ENCODE measurements at places on chromosomes 12 and 14.

DNA sequence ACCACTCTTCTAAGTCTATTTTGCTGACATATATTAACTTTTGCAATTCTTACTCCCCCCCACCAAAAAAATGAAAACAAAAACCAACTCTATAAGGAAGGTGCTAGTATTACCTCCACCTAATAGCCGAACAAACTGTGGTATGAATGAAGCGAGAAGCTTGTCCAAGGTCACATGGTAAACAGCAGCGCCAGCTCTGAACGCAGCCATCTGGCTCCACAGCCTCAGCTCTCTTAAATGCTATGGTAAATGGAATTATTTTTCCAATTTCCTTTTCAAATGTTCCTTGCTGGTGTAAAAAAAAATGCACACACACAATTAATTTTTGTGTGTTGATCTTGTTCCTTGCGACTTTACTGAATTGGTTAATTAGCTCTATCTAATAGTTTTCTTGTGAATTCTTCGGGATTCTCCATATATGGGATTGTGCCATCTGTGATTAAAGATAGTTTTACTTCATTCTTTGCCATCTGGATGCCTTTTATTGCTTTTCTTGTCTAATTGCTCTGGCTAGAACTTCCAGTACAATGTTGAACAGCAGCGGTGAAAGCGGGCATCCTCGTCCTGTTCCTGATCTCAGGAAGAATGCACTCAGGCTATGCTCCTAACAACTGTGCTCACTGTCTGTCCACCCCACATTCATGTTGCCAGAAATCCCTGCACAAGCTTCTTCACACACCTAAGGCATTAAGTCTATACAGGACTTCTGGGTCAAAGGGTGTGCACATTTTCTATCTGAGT, 10.7 kb upstream of the C12orf76 start:
- no peak for DNase-seq

DNA sequence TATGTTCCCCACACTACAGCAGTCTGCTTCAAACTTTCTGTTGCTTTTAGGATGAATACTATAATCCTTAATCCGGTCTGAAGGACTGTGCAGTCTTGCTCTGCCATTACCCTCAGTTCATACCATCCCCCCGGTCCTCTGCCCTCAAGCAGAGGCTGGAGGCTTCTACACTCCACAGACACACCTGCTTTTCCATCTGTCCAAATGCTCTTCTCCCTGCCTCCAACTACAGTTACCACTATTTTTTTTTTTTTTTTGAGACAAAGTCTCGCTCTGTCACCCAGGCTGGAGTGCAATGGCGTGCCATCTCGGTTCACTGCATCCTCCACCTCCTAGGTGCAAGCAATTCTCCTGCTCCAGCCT, 19.3 kb upstream of the KCNH3 start:
- no peak for DNase-seq

GRCh38 chr12:53966385-53967133, 6.4 kb upstream of the HOXC11 start:
- no peak for DNase-seq

DNA sequence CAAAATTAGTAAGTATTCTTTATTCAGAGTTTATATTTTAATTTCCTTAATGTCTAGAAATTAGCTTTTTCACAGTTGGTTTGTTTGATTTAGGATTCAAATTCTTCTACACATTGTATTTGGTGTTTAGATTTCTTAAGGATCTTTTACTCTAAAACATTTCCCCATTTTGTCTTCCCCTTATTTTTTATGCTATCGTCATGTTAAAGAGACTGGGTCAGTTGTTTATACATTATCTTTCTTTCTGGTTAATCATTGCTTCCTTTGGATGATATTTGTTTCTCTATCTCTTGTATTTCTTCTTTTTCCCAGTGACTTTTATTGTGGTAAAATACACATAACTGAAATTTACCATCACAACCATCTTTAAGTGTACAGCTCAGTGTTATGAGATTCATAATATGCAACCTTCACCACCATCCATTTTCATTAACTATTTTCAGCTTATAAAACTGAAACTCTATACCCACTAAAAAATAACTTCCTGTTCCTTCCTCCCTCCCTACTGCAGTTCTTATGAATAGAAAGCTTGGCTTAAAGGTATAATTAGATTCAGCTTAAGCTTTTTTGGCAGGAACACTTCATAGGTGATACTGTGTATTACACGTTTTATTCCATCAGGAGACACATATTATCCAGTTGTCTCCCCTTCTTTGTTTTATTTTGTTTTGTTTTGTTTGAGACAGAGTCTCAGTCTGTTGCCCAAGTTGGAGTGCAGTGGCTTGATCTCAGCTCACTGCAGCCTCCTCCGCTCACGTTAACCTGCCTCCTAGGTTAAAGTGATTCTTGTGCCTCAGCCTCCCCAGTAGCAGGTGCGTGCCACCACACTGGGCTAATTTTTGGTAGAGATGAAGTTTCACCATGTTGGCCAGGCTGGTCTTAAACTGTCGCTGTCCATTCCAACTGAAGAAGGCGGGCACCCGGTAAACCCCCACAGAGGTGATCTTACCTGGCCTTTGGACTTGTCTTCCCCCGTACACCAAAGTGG, 45.0 kb downstream of the NOPCHAP1 start:
- no peak for DNase-seq

GRCh38 chr12:48994224-48995085, 4.7 kb downstream of the DDN start:
- no peak for DNase-seq

- DNase-seq = no peak
Measured at GRCh38 chr14:75752907-75753594, 92.0 kb downstream of the TTLL5 start.

GRCh38 chr12:124536641-124537040, 30.8 kb downstream of the NCOR2 start:
- no peak for DNase-seq

DNA sequence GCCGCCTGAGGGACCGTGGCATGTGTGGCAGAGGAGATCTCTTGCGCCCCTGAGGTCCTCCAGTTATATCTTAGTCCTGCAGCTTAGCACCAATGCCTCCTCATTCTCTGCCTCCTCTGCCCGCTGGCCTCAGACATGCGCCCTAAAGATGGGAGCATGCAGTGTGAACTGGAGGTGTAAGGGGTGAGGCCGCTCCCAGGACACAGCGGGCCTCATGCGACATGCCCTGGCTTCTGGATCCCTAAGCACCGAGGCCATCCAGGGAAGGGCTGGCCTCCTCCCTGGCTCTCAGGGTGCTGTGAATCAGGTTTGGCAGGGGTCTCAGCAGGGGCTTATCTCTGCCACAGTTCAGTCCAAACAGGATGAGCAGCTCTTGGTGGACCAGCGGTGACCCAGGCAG, 86.9 kb downstream of the CACNA1C start:
- no peak for DNase-seq

DNA sequence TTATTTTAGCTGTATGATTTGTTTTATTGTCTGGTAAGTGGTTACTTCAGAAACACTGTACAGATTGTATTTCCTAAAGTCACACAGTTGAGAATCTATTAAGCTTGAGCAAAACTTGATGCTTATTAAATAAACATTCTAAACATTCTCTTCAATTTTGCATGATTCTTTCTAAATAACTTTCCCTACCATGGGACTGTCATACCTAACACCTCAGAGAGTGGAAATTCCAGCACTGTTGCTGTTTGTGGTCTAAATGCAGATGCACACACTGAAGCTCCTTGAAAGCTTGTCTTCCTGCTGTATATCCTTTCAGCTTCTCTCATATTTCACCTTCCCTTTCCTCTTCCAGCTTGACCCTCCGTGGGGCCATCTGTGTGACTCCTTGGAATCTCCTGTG, 392.0 kb downstream of the LRIG3 start:
- DNase-seq = no peak

- no peak for DNase-seq
Measured at GRCh38 chr12:80264891-80265290, 165.6 kb downstream of the OTOGL start.

Data from activated effector memory CD4-positive, alpha-beta T cell treated with Interleukin-2 at 50 U/mL for 16 hours (primary cell).